ENCODE measurements at places on chromosomes 7 and 10.

DNA sequence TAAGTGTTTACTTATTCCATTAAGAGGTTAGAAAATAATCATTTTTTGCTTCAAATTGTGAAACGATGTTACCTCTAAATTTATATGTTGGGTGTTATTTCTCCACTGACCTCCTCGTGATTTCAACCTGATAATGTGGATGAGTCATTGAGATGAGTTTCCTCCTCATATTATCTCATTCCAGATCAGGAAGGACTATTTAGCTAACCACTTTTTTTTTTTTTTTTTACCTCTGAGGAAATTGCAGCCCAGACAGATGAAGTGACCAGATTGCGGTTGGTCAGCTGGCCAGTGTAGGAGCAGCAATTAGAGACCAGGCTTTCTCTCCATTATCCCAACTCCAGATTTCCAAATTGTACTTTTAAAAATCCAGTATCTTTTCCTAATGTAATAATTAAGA is 248.7 kb downstream of the FZD1 start:
- DNase-seq = no peak

DNA sequence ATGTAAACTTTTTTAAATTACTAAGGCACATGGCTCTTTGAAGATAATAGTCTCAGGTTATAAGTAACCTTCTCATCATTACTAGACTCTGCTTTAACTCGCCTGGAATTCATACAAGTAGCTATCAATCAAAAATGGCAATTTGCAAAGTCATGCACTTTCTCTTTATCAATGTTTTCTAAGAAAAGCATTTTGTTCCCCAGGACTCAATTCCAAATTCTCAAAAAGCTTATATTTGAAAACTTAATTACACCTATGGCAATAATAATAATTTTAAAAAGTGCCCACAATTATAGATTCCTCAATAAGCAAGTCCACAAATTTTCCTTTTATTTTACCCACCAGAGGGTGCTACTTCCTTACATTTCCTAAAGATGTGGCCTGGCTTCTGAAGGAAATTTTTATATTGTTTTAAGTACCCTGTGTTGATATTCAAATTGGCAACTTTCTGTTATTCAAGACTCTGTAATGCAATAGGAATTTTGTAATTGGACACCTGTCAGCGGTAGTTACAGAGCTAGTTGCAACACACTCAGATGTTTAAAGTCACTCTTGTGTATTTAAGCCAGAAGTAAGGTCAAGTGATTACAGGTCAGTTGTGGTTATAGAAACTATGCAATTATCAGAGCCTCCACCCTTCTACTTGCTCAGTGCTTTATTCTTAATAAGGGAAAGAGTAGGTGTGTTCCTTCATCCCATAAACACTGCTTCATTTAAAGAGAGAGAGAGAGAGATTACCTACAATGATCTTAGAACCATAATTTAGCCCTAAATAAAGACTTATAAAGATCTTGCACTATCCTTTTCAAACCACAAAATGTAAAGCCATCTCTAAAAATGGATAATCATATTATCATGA is 47.1 kb upstream of the HYAL4 start:
- DNase-seq = peak; percentile 32

GRCh38 chr7:37987732-37988131 is 67.3 kb downstream of the EPDR1 start:
- no peak for DNase-seq

DNA sequence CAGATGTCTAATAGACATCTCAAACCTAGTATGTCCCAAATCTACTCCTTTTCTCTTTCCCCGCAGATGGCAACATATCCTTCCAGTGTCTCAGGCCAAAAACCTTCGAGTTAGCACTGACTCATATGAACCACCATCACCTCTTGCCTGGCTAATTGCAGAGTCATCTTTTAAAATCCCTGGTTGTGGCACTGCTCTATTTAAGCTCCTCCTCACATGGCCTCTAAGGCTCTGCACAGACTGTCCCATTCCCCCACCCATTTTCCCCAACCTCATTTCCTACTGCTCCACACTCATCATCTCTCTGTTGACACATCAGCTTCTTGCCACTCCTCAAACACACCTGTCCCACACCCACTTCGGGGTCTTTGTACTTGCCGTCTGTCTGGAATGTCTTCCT is 16.8 kb upstream of the HBP1 start:
- no peak for DNase-seq

DNA sequence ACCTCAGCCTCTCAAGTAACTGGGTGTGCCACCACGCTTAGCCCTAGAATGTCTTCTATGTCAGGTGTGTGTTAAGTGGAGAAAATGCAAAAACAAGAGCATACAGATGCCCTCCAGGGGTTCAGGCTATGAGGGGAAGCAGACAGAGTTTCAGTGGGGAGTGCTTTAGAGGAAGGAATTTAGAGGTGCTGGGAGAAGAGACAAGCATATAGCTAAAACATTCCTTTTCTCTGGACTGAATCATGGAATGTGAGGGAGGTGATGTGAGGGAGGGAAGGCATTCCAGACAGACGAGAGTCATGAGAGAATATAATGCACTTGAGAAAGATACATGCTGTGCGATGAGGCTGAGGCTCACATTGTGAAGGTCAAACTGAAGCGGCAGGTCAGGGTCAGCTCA is 6.6 kb upstream of the ZNF786 start:
- no peak for DNase-seq

- no peak for DNase-seq
Observed at GRCh38 chr10:122968698-122969097, 11.5 kb upstream of the PSTK start.

- no peak for DNase-seq
Observed at GRCh38 chr10:52756295-52756694, 16.3 kb downstream of the MBL2 start.

DNA sequence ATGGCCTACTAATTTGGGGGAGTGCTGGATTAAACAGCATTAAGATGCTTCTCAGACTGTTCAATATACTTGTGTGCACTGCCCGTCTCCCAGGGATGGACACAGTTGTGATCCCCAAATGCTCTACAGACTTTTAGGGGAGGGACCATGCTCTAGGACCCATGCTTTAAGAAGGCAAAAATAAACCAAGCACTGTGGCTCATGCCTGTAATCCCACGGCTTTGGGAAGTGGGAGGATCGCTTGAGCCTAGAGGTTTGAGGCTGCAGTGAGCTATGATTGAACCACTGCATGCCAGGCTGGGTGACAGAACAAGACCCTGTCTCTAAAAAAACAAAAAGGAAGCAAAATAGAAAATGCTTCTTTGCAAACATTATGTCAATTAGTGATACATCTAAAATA is 102.6 kb downstream of the VOPP1 start:
- DNase-seq = no peak

DNA sequence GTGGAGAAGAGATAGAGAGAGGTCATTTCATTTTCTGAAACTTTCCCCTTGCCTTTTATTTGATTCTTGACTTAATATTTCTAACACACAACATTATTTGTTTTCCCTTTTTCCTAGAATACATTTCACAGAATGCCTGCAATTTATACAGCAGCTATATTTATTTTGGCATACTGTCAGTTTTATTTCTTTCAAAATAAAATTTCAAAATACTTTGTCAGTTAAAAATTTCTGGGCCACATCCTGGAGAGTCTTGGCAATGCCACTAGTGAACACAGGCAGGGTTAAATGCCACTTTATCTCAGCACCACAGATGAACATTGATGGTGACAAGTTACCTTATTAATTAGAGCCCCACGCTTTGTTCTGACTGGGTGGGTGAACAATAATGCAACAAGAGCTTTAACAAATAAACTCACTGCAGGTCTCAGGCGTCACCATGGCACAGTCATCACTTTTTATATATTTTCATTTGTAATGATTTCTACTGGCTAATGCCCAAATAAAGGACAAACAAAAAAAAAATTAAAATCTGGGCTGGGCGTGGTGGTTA is 494.0 kb downstream of the KIF20B start:
- DNase-seq = no peak

GRCh38 chr10:17842641-17843040 is 33.5 kb downstream of the MRC1 start:
- no peak for DNase-seq

DNA sequence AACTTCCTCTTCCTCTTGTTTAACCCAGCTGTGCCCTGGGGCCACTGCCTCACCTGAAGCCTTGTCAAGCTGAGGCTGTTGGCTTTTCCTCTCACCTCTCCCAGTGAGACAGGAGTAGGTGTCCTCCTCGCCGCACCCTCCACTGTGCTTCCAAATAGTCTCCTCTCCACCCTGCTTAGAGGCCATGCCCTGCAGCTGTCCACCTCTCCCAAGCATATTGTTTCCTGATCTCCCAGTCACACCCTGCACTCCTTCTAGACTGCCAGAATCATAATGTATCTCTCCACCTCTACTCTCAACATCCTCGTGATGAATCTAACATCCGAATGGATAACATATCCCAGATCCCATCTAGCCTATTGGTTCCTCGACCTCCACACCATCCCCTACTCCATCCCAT is 196.3 kb upstream of the GHITM start:
- DNase-seq = no peak

DNA sequence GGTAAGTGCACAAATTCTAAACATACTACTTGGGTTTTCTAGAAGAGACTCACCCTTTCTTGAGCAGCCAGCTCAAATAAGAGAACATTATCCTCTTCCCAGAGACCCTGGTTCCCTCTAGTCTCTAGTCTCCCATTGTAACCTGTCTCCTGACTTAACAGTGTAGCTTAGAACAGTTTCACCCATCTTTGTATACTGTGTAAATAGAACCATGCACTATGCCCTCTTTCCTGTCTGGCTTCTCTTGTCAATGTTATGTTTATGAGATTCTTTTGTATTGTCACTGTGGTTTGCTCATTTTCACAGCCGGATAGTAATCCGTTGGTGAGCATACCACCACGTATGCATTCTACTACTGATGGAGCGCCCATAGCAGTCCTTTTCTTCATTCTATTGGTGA is 227.4 kb upstream of the PLPP4 start:
- DNase-seq = no peak

GRCh38 chr7:133478591-133479135 is 225.8 kb downstream of the EXOC4 start:
- DNase-seq = peak; percentile 82

GRCh38 chr7:994592-995308 is 11.8 kb downstream of the CYP2W1 start:
- DNase-seq = no peak

- DNase-seq = no peak
Observed at GRCh38 chr10:13960603-13961002, 370.1 kb downstream of the FRMD4A start.

GRCh38 chr7:102287981-102288278 is 1.3 kb downstream of the SH2B2 start:
- DNase-seq = no peak

- DNase-seq = no peak
Observed at GRCh38 chr7:37311355-37311754, 137.3 kb downstream of the ELMO1 start.

GRCh38 chr10:113648478-113648877 is 15.4 kb downstream of the NRAP start:
- DNase-seq = no peak

GRCh38 chr10:118669020-118669791 is 73.8 kb upstream of the PRLHR start:
- DNase-seq = no peak

- DNase-seq = peak; percentile 86
Observed at GRCh38 chr7:27606270-27607209, 56.1 kb downstream of the HIBADH start.

GRCh38 chr10:74934100-74934812 is 107.9 kb downstream of the KAT6B start:
- DNase-seq = no peak

GRCh38 chr7:130723784-130724183 is 10.2 kb downstream of the KLF14 start:
- DNase-seq = no peak

Data from NCI-H1105 (cell line).